ENCODE measurements at places on chromosomes 6 and 20. TPM values are rescaled to one million over a fixed set of nuclear protein-coding genes. Genes with fewer than 3 reads are reported as not detected.

The WFDC10B gene
- not detected for total RNA-seq

DNA sequence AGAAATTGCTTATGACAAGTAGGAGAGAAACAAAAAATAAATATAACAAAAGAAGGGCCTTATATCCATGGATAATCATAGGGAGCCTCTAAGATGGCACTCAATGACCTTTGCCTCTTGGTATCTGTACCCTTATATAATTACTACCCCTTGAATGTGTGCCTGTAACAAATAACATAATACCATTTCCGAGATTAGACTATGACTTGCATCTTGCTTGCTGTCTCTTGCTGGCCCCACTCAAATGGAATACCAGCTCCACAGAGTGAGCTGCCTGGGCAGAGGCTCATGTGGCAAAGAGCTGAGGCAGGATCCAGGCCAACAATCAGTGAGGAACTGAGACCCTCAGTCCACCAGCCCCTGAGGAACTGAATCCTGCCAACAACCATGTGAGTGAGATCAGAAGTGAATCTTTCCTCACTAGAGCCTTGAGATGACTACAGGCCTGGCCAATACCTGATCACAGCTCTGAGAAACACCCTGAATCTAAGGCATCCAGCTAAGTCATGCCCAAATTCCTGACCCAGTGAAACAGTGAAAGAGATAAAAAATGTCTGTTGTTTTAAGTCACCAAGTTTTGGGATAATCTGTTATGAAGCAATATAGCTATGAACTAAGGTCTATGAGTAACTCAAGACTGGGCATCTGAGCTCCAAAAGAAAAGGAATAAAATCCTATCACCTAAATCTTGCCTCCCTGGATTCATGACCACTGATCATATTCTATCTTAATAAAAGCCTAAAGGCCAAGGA lies 5.5 kb downstream of the KATNA1 start:
- DNase-seq: no peak

GRCh38 chr6:31483392-31483791 lies 14.6 kb upstream of the MICB start:
- DNase-seq: no peak

DNA sequence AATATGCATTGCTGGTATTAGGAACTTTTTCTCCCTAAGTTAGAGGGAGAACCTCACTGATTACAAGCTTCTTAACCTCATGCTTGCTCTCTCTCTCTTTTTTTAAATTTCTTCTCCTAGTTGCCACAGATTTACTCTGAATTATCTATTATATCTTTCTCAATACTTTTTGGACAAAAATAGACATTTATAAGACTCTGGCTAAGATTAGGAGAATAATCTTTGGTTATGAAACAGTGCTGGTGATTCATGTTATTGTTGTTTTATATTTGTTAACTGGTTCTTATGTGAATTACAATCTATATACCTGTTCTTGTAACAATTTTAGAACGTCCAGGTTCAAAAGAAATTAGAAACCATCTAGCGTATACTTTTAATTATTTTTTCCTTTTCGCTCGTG lies 187.8 kb downstream of the OGFRL1 start:
- DNase-seq: no peak

- no peak for DNase-seq
Observed at GRCh38 chr6:147674099-147674498, 165.6 kb downstream of the SAMD5 start.

GRCh38 chr6:36441307-36441894 lies 1.3 kb downstream of the PXT1 start:
- peak; percentile 96 for DNase-seq

- no peak for DNase-seq
Observed at GRCh38 chr6:6319952-6320811, at the start of gene F13A1. F13A1 (minus strand) TSS chr6:6320662; CDS start chr6:6318664, 1,998 bp downstream.

- no peak for DNase-seq
Observed at GRCh38 chr6:167574431-167575151, 249.7 kb downstream of the TTLL2 start.

The DEFB113 gene
- not detected for total RNA-seq

GRCh38 chr6:35569011-35569461 lies 56.3 kb upstream of the TULP1 start:
- no peak for DNase-seq

DNA sequence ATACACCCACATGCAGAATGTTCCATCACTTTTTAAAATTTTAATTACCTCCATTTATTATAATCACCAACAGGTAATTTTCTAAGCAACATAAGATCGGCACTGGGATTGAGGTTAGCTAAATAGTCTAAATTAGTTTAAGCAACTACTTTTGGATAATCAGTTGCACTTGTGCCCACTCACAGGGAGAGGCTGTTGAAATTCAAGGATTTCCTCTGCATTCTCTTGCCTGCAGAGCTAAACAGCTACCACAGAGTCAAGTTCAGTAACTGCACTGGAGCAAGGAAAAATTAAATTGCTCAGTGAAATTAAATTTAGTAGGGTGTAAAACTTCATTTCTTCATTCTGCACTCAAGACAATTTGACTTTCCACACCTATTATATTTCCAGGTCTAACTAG lies 120.7 kb upstream of the CCDC28A start:
- DNase-seq: no peak

The MYLK2 gene
- 1.8 TPM for total RNA-seq

GRCh38 chr20:59617221-59617620 lies 12.9 kb downstream of the PHACTR3 start:
- no peak for DNase-seq

DNA sequence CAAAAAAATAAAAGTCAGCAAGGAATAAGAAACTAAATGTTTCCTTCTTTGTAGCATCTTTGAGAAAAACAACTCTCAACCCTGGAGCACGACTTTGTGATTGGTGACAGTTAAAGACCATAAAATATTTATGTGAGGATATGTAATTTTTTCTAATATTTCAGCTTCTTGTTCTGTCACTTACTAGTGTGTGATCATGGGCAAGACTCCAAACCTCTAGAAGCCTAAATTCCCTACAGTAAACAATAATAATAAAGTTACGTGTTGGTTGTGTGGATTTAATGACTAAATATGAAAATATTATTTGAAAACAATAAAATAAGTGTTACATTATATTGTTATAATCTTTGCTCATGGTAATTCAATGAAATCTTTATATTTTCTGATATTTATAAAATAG lies 735.6 kb upstream of the MARCKS start:
- no peak for DNase-seq

DNA sequence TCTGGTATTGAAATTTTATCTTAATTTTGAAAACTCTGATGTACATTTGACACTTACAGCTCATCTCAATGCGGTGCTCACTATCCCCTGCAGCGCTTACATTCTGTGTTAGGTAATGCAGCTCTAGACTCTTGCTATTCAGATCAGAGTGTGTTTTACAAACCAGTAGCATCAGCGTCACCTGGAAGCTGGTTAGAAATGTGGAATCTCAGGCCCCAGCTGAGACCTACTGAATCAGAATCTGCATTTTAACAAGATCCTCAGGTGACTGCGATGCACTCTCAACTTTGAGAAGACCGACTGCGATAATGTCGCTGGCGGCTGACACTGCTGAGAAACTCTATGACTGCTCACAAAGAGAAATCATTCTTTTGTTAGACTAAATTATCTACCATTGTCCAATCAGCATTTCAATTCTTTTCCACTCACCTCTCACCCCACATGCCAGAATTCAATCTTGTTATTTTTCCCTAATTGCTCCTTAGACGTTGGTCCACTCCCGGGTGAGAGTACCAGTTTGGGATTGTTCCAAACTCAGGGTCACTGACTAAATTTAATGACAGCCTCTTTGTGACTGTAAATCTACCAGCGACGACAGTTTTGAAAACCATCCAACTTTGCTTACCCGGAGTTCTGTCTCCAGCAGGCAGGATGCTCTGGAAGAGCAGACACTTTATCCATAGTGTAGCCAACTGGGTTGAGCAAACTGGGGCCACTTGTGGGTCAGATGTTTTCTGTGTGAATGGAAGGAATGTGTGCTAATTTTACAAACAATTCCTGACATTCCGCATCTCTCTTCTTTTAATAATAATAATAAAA lies 140.1 kb upstream of the BTBD3 start:
- no peak for DNase-seq

DNA sequence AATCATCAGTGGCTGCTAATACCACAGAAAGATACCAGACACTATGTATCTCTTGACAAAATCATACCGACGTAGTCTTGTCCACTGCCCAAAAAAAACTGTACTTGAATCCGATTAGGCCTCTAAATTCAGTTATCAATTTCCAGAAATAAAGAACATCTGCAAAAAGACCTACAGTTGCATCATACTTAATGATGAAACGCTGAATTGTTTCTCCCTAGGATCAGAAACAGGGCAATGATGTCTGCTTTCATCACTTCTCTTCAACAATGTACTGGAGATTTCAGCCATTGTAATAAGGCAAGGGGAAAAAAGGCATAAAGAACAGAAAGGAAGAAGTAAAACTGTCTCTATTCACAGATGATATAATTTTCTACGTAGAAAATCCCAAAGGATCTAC lies 152.0 kb downstream of the TASP1 start:
- no peak for DNase-seq

DNA sequence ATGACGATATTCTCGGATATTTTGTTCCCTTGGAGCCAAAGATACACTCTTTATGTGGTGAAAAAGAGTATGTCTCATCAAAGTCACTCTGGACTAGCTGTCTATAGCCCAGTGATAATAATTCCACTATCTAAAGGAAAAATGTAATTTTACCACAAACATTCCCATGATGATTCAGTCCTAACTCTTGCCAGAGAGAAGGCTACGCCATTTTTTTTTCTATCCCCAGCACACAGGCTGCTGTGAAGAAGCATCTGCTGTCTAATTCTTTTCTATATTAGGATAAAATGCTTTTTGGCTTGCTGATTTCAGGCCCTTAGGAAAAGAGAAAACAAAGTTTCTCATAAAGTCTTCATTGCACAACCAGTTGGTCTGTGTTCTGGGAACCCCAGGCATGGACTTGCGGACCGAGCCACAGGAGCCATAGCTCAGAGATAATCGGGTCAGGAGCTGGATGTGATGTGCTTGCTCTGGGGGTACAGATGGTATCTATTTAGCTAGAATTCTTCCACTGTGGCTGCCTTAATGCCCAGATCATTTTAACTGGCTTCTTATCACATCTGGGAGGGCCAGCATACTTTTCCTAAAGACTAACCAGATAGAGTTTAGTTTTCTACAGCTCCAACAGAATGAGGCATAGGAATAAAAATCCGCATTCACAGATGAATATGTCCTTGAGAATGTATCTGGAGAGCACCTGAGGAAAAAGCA lies 683.7 kb upstream of the ID4 start:
- DNase-seq: no peak

The ADGRF4 gene
- 5.5 TPM for total RNA-seq

GRCh38 chr6:84027340-84028181 lies 6.0 kb upstream of the MRAP2 start:
- DNase-seq: peak; percentile 38

- peak; percentile 49 for DNase-seq
Observed at GRCh38 chr6:134373282-134373922, 55.5 kb upstream of the SGK1 start.

DNA sequence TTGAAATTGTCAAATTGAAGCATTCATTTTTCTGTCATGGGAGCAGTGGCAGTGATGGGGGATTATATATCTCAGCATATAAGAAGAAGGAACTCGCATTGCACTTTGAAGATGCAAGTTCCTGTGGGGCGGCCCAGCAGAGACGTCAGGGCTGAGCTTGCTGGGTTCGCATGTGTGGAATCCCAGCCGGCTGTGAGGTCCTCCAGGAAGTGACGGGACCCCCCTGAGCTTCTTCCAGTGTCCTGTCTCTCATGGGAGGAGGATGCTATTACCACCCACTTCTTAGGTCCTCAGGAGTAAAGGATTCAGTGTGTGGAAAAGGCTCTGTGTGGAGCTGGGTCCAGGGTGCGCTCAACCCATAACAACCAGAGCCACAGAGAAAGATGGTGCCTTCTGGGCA lies 201.2 kb downstream of the CDH4 start:
- DNase-seq: no peak

DNA sequence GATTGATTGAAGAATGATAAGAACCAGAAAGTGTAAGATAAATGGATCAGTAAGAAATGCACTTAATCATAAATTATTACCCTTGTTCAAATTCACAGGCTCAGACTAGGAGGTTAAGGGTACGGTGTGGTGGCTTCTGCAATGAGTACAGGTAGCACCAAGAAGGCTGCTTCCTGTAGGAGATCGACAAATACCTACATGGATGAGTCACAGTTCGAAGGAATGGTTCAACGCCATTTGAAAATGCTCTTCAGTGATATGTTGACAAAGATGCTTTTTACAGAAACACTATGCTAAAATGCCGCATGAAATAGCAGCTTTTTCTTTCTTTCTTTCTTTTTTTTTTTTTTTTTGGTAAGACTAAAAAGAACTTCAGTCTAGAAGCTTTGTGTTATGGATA lies 116.2 kb downstream of the DTNBP1 start:
- no peak for DNase-seq

GRCh38 chr20:48100483-48100882 lies 315.2 kb upstream of the SULF2 start:
- DNase-seq: no peak

DNA sequence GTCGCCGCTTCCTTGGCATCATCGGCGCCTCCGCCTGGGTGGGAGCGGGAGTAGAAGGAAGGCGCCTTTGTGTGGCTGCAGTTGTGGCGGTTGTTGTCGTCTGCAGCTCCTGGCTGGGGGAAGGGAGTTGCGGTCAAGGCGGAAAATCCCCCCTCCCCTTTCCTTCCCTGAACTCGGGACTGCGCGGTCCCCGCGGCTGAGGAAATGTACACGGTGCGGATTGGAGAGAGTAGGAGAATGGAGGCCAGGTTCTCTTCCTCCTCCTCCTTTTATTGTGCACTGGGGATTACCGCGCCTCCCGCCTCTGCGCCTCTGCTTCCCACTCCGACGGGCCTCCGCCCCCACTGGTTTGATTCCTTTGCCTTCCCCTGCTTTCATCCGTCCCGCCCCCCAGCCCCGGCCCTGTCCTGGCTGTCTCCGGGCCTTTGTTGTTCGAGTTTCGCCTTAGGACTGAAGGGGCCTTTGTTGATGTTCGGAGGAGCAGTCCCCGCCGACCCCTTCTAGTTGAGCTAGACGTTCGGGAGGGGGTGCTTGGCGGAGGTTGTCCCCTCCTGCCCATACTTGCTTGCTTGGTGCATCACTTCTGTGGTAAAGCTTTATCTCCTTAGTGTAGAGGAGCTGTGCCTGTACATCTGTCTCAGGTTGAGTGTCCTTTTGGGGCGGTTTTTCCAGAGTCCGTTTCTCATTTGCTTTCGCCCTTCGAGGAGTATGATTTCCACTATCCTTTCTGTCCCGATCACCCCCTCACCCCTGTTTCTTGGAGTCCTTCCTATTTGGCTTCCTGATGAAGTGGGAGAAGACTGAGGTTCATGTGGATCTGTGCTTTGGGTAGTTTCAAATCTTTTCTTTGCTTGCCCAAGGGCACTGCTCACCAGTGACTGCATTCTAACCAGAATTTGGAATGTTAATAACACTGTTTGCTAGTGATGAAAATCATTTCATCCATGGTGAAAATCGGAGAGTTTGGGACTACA lies 764 bp downstream of the ZNF292 start:
- DNase-seq: no peak

The POM121L2 gene
- total RNA-seq: not detected

The TRAPPC3L gene
- not detected for total RNA-seq

DNA sequence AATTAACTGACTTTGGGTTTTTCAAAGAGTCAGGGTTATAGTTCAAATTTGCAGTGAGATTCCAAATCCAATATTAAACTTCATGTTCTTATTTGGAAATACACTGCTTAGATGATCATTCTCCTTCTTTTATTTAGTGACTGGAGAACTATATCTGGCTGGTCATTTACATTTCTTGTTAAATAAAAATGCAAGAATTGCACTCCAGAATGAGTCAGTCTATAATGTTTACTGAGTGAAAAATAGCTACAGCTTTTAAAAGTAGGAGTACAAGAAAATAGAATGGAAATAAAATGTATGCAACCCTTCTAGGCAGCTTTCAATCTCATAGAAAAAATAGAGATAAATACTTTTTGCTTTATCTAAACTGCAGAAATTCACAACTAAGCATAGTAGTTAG lies 54.5 kb upstream of the CD2AP start:
- DNase-seq: no peak

Data from kidney epithelial cell (primary cell).